ENCODE measurements at places on chromosomes 12 and 14.

DNA sequence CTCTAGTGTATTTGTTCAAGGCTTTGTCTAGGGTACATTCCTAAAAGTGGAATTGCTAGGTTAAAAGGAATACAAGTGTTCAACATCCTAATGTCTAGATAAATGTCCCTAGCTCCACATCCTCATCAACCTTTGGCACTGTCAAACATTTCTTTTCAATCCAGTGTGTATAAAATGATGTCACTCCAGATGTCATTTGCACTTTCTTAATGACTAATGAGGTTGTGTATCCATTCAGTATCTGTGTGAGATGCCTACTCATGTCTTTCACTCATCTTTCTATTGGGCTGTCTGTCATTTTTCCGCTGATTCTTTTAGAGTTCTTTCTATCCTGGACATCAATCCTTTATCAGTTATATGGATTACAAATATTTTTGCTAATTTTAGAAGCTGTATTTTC, 43.3 kb downstream of the ARMH4 start:
- H3K4me3 ChIP-seq, result no peak overlapping the region
- H3K27ac ChIP-seq, result no peak overlapping the region
- DNase-seq, result no peak
- H3K27me3 ChIP-seq, result no peaks in the 10 kb centered on the region
- no peaks in the 10 kb centered on the region for H3K36me3 ChIP-seq

DNA sequence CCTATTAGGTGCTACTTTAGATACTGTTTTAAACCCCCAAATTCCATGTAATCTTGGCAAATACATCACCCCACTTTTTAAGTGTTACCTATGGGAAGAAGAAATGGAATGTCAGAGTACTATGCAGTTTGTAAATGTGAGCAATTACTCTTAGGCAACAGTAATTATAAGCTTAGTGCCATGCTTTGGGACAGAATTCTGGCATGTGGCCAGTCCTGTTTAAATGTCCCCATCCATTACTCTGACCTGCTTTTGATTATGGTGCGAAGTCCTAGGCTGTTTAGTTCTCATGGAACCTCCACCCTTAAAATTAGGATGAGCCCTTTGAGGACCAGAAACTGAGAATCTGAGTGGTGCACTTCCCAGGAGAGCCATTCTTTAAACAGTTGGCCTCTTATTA, 321.4 kb upstream of the RGS6 start:
- no peak overlapping the region for H3K27ac ChIP-seq
- no peaks in the 10 kb centered on the region for H3K27me3 ChIP-seq
- DNase-seq, result no peak
- H3K36me3 ChIP-seq, result no peaks in the 10 kb centered on the region

DNA sequence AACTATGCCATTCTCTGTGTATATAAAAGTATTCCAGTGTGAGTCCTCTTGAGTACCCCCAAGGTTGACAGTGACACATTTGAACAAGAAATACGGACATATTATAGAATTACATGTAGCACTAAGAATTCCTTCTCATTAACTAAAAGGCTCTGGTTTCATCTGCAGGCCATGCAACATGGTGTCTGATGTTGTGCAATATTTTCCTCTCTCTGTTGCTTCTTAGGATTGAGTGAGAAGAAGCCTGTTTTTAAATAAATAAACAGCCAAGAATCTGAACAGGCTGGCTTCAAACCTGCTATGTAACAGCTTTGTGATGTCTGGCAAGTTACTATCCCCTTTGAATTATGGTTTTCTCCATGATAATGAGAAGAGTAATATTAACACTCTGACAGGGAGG, 22.2 kb upstream of the CCER1 start:
- H3K4me1 ChIP-seq, result no peaks in the 10 kb centered on the region
- H3K4me3 ChIP-seq, result no peak overlapping the region
- H3K27me3 ChIP-seq, result no peaks in the 10 kb centered on the region
- DNase-seq, result no peak
- no peak overlapping the region for H3K27ac ChIP-seq

- no peak overlapping the region for H3K27ac ChIP-seq
- no peaks in the 10 kb centered on the region for H3K4me1 ChIP-seq
- H3K4me3 ChIP-seq, result no peak overlapping the region
- H3K36me3 ChIP-seq, result no peaks in the 10 kb centered on the region
Observed at GRCh38 chr14:35695647-35696046, 113.4 kb downstream of the RALGAPA1 start.

- DNase-seq, result peak; percentile 94
- H3K36me3 ChIP-seq, result no peaks in the 10 kb centered on the region
- no peaks in the 10 kb centered on the region for H3K27me3 ChIP-seq
- H3K4me3 ChIP-seq, result peak within 1 kb of the TSS; percentile 98
- peak within 1 kb of the TSS; percentile 98 for H3K27ac ChIP-seq
- peaks cover 4% of the 10 kb centered on the region for H3K4me1 ChIP-seq
Observed at GRCh38 chr14:96362965-96363750, at the start of the genes ATG2B and GSKIP. Gene ATG2B, minus strand, starts transcription at chr14:96363341. Its CDS starts 365 bp downstream, at chr14:96362976. Gene GSKIP, plus strand, starts transcription at chr14:96363526. Its CDS starts 18,722 bp downstream, at chr14:96382248.

GRCh38 chr12:22640851-22641250, 15.9 kb downstream of the ETNK1 start:
- no peaks in the 10 kb centered on the region for H3K4me1 ChIP-seq
- no peak overlapping the region for H3K27ac ChIP-seq
- no peaks in the 10 kb centered on the region for H3K36me3 ChIP-seq
- no peaks in the 10 kb centered on the region for H3K27me3 ChIP-seq

DNA sequence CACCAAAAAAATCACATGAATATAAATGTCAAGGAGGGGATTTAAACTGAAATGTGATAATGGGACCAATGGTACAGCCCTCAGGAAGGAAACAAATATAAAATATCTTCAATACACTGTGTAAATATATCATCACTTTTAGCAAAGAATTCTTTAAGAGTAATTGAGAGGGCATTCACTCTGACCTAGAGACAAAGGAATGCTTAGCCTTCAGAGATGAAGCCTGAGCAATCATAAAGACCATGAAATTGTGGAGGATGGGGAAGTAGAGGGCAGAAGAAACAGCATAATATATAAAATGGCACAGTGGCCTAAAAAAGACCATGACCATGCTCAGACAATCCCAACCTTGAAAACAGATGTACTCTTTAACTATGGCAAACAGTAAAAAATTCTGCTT, 20.4 kb downstream of the YAF2 start:
- H3K27me3 ChIP-seq, result no peaks in the 10 kb centered on the region
- no peak overlapping the region for H3K4me3 ChIP-seq
- DNase-seq, result no peak

DNA sequence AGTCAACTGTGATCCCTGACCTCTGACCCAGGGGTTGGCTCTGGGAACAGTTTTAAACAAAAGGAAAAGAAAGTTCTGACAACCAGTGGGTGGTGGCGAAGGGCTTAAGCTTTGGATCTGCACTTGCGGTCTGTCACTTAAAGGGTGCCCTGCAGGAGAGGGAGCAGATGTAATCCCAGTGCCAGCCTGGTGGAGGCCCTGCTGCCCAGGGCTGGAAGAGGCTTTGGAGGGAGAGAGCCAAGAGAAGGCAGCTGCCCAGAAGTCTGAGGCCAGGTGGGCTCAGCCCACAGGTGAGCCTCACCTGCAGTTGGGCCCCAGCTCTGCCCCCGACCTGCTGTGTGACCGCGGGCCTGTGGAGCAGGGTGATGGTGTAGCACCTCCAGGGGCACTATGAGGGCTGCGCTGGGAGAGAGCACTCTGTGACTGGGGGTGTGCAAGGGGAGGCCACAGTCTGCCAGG, 19.1 kb downstream of the SH2B3 start:
- H3K4me3 ChIP-seq, result no peak overlapping the region
- H3K4me1 ChIP-seq, result no peaks in the 10 kb centered on the region
- no peaks in the 10 kb centered on the region for H3K27me3 ChIP-seq
- H3K36me3 ChIP-seq, result no peaks in the 10 kb centered on the region
- no peak overlapping the region for H3K27ac ChIP-seq

GRCh38 chr12:26113181-26113654, 11.6 kb downstream of the BHLHE41 start:
- no peaks in the 10 kb centered on the region for H3K27me3 ChIP-seq
- H3K4me3 ChIP-seq, result peak overlapping the region; percentile 46
- no peaks in the 10 kb centered on the region for H3K36me3 ChIP-seq
- peak overlapping the region; percentile 92 for H3K27ac ChIP-seq

GRCh38 chr12:69513297-69513696, 43.1 kb downstream of the FRS2 start:
- H3K36me3 ChIP-seq, result no peaks in the 10 kb centered on the region
- no peaks in the 10 kb centered on the region for H3K27me3 ChIP-seq
- no peak overlapping the region for H3K27ac ChIP-seq

- no peak overlapping the region for H3K27ac ChIP-seq
- no peaks in the 10 kb centered on the region for H3K27me3 ChIP-seq
- peaks cover 6% of the 10 kb centered on the region for H3K4me1 ChIP-seq
- no peaks in the 10 kb centered on the region for H3K36me3 ChIP-seq
Observed at GRCh38 chr14:75128596-75128990, 1.7 kb upstream of the NEK9 start.

GRCh38 chr12:3182426-3182825, 105.2 kb downstream of the TSPAN9 start:
- H3K4me1 ChIP-seq, result no peaks in the 10 kb centered on the region
- H3K27me3 ChIP-seq, result no peaks in the 10 kb centered on the region
- no peak for DNase-seq
- H3K36me3 ChIP-seq, result no peaks in the 10 kb centered on the region
- H3K27ac ChIP-seq, result no peak overlapping the region

DNA sequence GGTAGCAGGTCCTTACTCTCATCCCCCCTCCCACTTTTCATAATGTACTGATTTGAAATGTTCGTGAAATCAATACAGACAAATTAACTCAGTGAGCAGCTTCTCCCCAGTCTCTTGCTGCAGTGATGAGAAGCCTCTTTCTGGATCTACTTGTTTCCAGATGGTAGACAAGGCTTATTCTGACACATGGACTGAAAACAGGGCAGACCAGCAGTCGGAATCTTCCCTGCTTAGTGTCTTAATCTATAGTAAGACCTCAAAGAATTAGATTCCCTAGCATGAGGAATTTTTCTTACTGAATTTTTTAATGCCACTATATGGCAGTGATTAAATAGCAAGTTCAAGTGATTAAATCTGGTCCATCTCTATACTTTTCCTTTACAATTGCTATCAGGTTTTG, 120.1 kb downstream of the RGS6 start:
- no peaks in the 10 kb centered on the region for H3K4me1 ChIP-seq
- H3K27me3 ChIP-seq, result no peaks in the 10 kb centered on the region
- H3K36me3 ChIP-seq, result no peaks in the 10 kb centered on the region
- no peak for DNase-seq
- H3K4me3 ChIP-seq, result no peak overlapping the region

Data from prostate gland (tissue), 2 donors.